Caco-2 (cell line): ENCODE measurements at places on chromosomes 12 and 14.
A peak's percentile ranks its signal among the peaks of the same experiment; 100 is the strongest.

DNA sequence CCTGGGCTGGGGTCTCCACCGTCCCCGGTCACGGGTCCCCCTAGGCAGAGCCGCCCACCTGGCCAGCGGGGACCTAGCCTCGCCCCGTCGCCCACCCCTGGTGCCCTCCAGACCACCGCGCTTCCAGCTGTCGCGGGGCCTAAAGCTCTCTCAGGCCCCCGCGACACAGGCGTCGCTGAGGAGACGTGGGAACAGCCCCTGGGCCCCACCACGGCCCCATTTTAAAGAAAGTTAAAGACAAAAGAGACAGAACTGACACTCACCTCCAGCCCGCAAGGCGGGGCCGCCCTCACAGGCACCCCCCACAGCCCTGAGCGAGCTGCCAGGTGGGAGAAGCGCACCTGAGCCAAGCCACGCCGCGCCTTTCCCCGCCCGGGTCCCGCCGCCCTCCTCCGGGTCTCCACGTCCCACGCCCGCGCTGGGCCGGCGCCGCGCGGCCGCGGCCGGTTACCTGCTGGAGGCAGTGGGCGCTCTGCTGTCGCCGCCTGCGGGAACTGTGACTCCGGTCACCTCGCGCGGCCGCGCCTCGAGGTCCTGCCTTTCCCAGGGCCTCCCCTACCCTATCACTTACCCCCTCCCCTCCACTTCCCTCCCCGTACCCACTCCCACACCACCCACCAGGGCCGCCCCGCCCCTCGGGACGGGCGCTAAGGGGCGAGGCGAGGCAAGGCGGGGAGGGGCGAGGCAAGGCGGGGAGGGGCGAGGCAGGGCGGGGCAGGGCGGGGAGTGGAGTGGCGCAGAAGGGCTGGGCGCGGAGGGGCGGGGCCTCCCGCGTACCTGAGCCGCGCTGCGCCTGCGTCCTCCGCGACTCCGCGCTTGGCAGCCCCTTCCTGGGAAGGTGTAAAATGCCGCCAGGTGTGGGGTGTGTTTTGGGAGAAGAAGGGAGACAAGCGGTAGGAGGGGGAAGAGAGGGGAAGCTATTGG, 31.2 kb downstream of the TC2N start:
- DNase-seq = peak; percentile 90

- DNase-seq = no peak
Observed at GRCh38 chr14:91885113-91885712, 17.9 kb upstream of the TC2N start.

GRCh38 chr14:104982548-104983230, 2.9 kb upstream of the CLBA1 start:
- DNase-seq = no peak

- DNase-seq = peak; percentile 62
Observed at GRCh38 chr14:56004786-56005185, 113.4 kb upstream of the PELI2 start.

DNA sequence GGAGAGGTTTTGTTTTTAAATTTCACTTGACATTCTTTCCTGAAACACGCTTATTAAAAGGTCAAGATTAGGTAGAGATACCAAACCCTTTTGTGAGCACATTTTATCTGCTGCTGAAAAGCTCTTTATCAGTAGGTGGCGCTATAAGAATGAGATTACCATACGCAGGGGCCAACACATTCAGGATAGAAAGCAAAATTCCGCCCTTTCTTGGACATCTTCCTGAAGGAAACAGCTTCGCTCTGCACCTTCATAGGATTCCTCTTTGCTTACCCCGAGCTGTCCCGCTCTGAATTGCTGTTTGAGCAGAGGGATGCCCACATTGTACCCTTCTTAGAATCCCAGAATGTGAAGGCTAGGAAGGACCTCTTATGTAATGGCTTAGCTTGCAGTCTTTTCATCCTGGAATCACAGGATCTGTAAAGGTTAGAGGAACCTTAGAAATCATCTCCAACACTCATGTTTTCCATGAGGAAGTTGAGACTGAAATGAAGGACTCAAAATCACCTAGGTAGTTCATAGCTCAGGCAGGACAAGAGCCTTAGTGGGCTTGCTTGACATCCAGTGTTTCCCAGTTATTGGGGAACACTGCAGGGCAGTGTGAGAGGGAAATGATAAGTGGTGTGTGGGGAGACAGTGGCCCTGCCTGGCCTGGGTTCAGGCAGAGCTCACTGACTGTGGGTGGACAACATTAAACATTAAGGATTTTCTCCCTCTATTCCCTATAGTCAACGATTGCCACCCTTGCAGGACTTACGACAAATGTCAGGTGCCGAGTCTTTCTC, 38.7 kb upstream of the CRY1 start:
- no peak for DNase-seq
